ENCODE measurements at places on chromosomes 16 and 17.

GRCh38 chr17:45883063-45883462 is 11.3 kb upstream of the MAPT start:
- no peak for DNase-seq

- DNase-seq: no peak
Measured at GRCh38 chr16:88532434-88533241, 37.6 kb upstream of the ZC3H18 start.

DNA sequence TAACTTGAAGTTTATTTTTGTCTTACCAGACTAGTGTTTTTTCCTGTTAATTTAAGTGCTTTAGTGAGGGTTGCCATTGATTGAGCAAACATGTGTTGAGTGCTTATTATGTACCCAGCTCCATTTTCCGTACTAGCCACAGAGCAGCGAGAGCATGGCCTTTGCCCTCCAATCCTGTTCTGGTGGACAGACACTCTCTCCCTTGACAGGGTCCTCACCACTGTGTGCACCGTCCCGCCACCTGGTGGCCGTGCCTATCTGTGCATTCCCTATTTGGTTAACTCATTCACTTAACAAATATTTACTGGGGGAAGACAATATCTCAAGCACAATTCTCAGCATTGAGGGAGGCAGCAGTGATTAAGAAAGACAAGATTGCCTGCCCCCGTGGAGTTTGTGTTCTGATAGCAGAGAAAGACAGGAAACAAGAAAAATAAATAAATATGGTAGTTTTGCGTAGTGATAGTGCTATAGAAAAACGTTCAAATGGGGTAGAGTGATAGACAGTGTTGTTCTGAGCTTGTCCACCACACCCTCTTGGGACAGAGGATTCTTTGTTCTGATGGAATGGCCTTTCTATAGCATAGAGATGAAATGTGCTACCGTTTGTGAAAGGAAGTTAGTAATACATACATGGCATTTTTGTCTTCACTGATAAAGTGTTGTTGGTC is 13.0 kb downstream of the CDH13 start:
- peak; percentile 78 for DNase-seq

GRCh38 chr17:40734018-40734417 is 21.1 kb downstream of the KRT25 start:
- no peak for DNase-seq

DNA sequence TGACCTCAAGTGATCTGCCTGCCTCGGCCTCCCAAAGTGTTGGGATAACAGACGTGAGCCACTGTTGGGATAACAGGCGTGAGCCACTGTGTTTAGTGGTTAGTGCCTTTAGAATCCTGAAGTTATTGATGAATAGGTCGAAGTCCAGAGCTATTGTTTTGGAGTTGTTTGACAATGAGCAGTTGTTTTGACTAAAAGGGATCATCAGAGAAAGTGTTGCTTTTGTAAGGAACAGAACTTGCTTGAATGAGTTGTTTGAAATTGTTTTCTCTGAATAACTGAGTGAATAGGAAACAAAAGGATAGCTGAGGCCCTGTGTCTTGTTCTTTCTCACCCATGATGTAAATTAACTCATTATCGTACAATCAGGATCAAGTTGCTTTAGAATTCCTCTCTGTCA is 46.6 kb downstream of the PRPSAP2 start:
- no peak for DNase-seq

- no peak for DNase-seq
Measured at GRCh38 chr17:73286863-73287296, 24.9 kb downstream of the CDC42EP4 start.

DNA sequence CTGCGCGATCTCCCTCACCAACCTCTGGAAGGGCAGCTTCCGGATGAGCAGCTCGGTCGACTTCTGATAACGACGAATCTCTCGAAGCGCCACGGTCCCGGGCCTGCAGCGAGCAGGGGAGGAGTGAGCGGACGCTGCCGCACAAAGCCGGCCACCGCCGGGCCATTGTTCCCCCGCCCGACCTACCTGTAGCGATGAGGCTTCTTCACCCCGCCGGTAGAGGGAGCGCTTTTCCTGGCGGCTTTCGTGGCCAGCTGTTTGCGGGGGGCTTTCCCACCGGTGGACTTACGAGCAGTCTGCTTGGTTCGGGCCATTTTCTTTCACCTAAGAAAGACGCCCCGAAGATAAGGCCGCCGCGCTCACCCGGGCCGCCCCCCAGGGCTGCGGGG is 5.8 kb upstream of the UNK start:
- DNase-seq: no peak

DNA sequence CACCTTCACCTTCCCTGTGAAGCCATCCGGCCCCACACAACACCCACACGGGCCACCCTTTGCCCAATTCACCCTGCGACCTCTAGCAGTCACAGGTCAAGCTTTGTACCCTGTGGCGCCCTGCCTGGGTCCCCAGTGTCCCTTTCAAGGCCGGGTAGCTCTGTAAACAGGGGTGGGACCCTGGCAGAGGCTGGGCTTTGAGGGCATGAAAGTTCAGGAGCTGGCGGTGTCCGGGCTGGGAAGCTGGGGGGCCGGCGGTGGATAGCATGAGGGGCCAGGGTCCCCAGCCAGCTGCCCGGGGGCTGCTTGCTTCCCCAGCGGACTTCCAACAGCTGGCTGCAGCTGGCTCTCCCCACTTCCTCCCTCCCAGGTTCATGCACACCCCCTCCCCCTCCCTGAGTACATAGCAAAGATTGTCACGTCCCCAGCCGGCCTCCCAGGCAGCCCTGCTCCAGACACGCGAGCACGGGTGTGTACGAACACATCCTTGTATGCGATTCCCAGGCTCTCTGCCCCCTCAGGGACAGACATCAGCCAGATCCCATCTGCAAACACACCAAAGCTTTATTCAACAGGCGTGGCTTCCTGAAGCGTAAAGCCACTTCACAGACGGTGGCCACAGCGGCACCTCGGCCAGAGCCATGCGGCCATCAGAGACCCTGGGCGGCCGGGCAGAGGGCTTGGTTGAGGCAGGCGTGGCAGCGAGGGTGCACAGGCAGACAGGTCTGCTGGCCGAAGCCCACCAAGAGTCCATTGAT is 8.2 kb downstream of the NTHL1 start:
- no peak for DNase-seq

- DNase-seq: peak; percentile 41
Measured at GRCh38 chr17:48374650-48375230, 55.3 kb downstream of the SKAP1 start.

- DNase-seq: no peak
Measured at GRCh38 chr16:56478281-56479049, 27.1 kb downstream of the OGFOD1 start.

DNA sequence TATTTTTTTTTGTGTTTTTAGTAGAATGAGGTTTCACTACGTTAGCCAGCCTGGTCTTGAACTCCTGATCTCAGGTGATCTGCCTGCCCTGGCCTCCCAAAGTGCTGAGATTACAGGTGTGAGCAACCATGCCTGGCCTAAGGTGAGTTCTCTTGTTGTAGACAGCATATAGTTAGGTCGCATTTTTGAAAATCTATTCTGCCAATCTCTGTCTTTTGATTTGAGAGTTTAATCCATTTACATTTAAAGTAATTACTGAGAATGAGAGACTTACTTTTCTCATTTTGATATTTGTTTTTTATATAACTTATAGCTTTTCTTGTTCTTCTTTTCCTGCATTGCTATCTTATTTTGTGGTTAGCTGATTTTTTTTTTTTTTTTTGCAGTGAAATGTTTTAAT is 6.3 kb upstream of the PRKCB start:
- no peak for DNase-seq

DNA sequence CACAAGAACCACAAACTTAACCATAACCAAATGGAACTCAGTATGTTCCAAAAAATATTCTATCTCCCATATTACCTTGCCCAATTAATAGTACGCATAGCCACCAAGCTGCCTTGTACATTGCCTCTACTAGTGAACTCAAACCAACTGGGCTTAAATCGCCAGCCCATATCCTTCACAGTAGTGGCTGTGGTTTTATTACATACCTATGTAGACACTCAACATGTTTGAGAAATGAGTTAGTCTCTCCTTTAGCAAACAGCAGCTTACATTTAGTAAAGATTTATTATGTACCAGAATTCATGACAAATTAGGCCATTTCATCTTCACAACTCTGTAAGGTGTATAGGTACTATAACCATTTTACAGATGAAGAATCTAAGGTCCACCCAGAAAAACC is 41.4 kb downstream of the GRB2 start:
- no peak for DNase-seq

DNA sequence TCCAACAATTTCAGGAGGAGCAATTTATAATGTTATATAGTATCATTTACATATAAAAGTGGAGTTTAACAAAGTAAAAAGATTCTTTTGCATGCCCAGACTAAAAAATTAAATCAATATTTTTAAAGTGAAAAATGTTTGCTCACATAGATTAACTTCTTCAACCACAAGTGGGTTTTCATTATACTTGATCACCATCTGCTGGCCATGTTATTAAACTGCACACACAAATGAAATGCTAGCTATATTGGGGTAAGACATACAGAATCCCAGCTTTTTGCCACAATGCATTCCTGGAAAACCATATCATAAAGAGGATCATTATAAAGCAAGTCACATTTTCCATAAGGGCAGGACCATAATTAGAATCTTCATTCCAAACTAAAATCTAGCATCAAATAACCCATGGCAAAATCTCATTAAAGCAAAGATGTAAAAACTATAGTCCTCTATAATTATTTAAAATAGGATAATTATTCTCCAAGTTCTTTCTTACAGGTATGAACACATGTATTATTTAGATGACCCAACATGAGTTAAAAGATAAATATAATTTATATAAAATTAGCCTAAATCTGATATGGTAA is 26.3 kb downstream of the CEP112 start:
- peak; percentile 79 for DNase-seq

GRCh38 chr17:82385559-82386254 is 14.1 kb downstream of the UTS2R start:
- DNase-seq: no peak

DNA sequence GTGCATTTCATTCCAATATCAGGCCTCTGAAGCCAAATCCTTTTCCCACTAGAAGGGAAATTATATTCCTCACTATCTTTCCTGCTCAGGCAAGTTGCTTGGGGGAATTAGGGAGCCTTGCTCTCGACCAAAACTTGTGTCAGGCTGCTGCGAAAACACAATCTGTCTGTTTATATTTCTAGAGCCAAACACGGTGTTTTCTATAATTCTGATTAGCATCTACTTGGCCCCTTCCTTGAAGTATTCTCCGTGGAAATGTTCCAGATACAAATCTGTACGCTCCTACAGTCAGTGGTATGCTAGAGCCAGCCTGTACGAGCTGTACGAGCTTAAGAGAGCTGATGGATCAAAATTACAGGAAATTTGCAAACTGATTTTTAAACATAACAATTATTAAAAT is 299.3 kb upstream of the SALL1 start:
- no peak for DNase-seq

DNA sequence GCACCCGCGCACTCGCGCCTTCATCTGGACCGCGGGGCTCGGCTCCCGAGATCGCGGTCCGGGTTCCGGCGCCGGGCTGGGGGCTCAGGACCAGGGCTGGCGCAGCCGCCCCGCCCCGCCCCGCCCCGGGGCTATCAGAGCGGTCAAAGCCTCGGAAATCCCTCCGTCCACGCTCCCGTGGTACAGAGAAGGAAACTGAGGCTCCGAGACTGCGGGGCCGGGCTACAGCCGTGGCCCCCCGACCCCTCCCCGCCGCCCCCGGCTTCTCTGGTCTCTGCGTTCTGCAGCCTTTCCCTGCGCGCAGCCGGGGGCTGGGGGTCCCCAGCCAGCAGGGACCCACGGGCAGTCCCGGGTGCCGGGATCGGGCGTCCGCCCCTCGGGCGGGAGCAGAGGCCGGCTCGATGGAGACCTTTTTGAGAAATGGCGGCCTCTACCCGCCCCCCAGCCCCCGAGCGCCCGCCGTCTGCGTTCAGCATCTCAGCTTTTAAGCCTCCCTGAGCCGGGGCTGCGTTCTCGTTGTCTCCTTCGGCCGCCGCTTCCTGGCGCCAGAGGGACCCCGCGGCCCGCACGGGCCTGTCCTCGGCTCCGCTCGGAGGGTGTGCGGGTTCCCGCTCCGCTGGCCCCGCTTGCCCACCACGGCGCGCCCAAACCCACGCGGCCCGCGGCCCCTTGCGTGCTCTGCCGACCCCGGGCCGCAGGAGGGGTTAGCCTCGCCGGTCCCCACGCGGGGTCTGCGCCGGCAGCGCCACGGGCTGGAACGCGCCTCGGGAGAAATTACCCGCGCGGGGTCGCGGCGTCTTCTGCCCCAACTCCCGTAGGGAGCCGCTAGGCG is 1.5 kb upstream of the NPTX1 start:
- peak; percentile 78 for DNase-seq

DNA sequence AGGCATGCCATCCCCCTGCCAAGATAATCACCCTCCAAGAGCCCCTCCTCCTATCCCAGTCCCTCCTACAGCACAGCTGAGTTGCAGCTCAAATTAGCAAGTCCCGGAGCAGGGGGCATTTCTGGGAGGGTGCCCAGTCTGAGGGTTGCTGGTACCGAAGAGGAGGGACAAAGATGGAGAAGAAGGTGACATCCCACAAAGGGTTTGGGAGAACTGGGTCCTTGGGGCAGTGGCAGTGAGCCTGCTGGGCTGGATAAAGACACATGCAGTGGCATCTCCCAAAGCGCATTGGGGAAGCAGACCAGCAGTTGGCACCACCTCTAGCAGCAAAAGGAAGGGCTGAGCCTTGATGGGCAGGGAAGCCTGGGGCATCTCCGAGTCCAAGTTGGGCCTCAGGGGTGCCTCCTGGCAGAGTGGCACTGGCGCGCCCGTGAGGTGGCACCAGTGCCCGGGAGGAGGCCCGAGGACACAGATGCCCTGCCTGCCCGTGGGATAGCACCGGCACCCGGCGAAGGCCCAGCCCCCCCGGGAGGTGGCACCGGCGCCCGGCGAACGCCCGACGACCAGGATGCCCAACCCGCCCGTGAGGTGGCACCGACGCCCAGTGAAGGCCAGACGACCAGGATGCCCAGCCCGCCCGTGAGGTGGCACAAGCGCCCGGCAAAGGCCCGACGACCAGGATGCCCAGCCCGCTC is 622 bp downstream of the TOM1L2 start:
- DNase-seq: peak; percentile 45

DNA sequence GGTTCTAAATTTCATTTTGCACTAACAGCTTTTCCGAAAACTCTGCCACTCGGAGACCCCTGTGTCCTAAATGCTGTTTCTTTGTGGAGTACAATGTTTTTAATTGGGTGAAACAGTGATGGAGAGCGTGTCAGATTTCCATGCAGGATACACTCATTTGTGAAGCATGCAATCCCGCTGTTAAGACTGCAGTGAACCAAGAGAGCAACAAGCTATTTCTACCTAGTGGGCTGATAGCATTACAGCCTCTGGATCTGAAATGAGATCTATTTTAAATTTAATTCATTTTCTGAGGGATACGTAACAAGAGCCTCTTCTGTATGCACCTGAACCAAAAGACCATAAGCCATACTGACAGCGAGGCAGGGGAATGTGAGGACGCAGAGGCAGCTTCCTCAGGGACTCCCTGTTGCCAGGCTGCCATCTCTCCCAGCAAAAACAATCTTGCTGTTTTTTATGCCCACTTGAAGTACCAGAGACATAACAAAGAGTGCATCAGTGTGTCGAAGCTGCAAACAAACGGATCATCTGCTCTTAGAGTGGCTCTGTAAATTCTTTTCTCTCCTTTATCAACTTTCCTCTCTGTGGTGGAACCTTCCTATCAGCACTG is 199.9 kb upstream of the COX10 start:
- DNase-seq: no peak
